ENCODE measurements at places on chromosomes 5 and 9. TPM values are rescaled to one million over a fixed set of nuclear protein-coding genes. Genes with fewer than 3 reads are reported as not detected.

Gene PLPP7
- not detected for total RNA-seq

Gene PDGFRB
- total RNA-seq = 0.80 TPM

Gene PCDHA6
- 0.07 TPM for total RNA-seq

Gene SPINK4
- not detected for total RNA-seq

Gene SPATA31D4
- not detected for total RNA-seq

Gene ABCA1
- total RNA-seq = 3.5 TPM

Gene ACTBL2
- not detected for total RNA-seq

Gene ABHD17B
- 15.4 TPM for total RNA-seq

Gene SKP1
- 785 TPM for total RNA-seq

Gene DMRT3
- total RNA-seq = not detected

Gene SKP2
- total RNA-seq = 21.1 TPM

Gene CATSPER3
- total RNA-seq = 0.15 TPM

Gene GRM6
- not detected for total RNA-seq

Gene SLC36A2
- total RNA-seq = not detected

Gene SHB
- total RNA-seq = 40.8 TPM

Gene TNFSF15
- 0.11 TPM for total RNA-seq

Gene POC5
- total RNA-seq = 12.6 TPM

Gene NSMF
- 31.6 TPM for total RNA-seq

Gene KIF4B
- total RNA-seq = 0.02 TPM

Gene SLC45A2
- total RNA-seq = not detected

Gene CDKN2A
- total RNA-seq = not detected

Gene TXNDC8
- total RNA-seq = not detected

Gene DNAI1
- total RNA-seq = 0.18 TPM

Gene BTNL9
- total RNA-seq = 1.1 TPM

Gene MAPK9
- 32.8 TPM for total RNA-seq

Gene RNF44
- total RNA-seq = 27.3 TPM

Gene PCDH1
- 3.4 TPM for total RNA-seq

Gene ARSI
- 30.6 TPM for total RNA-seq

Gene ROR2
- 1.7 TPM for total RNA-seq
